A673 (cell line): ENCODE measurements at places on chromosomes 11 and 22. TPM values are rescaled to one million over a fixed set of nuclear protein-coding genes. Genes with fewer than 3 reads are reported as not detected.

GRCh38 chr11:57467508-57468157, 7.3 kb downstream of the RTN4RL2 start:
- no peaks in the 10 kb centered on the region for H3K27me3 ChIP-seq
- no peak overlapping the region for H3K4me3 ChIP-seq
- H3K27ac ChIP-seq: no peak overlapping the region
- no peak for DNase-seq

- H3K4me3 ChIP-seq: no peak overlapping the region
- no peaks in the 10 kb centered on the region for H3K36me3 ChIP-seq
- no peak overlapping the region for H3K27ac ChIP-seq
- no peaks in the 10 kb centered on the region for H3K27me3 ChIP-seq
These were observed 29.8 kb downstream of the JAM3 start for GRCh38 chr11:134098566-134099184.

GRCh38 chr11:119373921-119374631, 7.4 kb downstream of the USP2 start:
- H3K36me3 ChIP-seq: no peaks in the 10 kb centered on the region
- no peak overlapping the region for H3K4me3 ChIP-seq
- peaks cover 21% of the 10 kb centered on the region for H3K4me1 ChIP-seq
- H3K27ac ChIP-seq: no peak overlapping the region
- DNase-seq: peak; percentile 89

DNA sequence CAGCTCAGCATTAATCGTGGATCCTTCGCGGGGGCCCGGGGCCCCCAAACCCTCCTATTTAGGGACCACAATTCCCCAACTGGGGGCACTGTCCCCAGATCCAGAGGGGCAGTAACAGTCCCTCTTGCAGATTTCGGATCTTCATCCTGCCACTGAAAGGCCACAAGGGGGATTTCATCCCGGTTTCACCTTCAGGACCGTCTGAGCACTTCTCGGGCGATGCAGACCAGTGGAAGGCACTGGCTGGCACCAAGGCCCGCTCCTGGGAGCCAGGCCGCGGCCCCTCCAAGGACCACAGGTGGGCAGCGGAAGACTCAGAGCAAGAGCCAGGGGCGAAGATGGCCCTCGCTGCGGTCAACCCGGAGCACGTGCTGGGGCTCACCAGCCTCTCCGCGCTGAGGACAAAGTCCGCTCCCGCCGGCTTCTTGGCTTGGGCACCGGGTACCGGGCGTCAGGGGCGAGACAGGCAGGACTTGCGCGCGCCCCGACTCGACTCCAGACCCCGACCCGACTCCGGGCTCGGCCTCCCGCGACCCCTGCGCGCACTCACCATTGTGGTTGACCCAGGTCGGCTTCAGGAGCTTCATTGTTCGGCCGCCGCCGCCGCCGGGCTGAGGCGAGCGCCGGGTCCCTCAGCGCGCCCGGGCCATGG, 517 bp downstream of the HIRA start:
- DNase-seq: peak; percentile 23
- peaks cover 6% of the 10 kb centered on the region for H3K36me3 ChIP-seq
- no peaks in the 10 kb centered on the region for H3K4me1 ChIP-seq
- no peaks in the 10 kb centered on the region for H3K27me3 ChIP-seq
- peak overlapping the region; percentile 89 for H3K4me3 ChIP-seq

DNA sequence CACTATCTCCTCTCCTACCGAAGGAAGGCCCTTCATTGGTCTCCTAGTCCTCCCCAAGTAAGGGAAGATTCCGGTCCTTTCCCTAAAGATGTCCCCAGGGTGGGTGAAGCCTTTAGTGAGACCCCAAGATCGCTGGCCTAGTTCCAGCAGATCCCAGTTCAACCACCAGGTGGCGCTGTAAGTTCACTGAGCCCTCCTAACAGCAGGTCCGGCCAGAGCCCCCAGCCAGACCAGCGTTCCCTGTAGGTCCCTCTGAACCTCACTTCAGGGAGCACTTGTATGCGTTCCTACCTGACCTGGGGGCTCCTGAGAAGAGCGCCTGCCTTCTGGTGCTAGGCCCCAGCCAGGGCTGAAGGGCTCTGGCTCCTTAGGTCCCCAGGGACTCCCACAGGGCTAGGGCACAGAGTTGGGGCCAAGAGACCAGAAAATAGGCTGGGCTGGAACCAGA, 38.1 kb downstream of the LMO1 start:
- H3K4me1 ChIP-seq: no peaks in the 10 kb centered on the region
- peaks cover 7% of the 10 kb centered on the region for H3K27me3 ChIP-seq
- no peak overlapping the region for H3K4me3 ChIP-seq
- no peak overlapping the region for H3K27ac ChIP-seq

GRCh38 chr11:2205214-2205720, 33.7 kb upstream of the TH start:
- H3K27me3 ChIP-seq: no peaks in the 10 kb centered on the region
- no peak overlapping the region for H3K27ac ChIP-seq
- no peaks in the 10 kb centered on the region for H3K4me1 ChIP-seq
- DNase-seq: no peak

GRCh38 chr22:31829505-31829904, 75.7 kb downstream of the DEPDC5 start:
- no peaks in the 10 kb centered on the region for H3K27me3 ChIP-seq
- H3K4me1 ChIP-seq: no peaks in the 10 kb centered on the region
- no peaks in the 10 kb centered on the region for H3K36me3 ChIP-seq
- H3K27ac ChIP-seq: no peak overlapping the region
- no peak overlapping the region for H3K4me3 ChIP-seq

- no peaks in the 10 kb centered on the region for H3K36me3 ChIP-seq
- peak overlapping the region; percentile 62 for H3K27ac ChIP-seq
- H3K4me1 ChIP-seq: peaks cover 24% of the 10 kb centered on the region
- H3K27me3 ChIP-seq: no peaks in the 10 kb centered on the region
These were observed 3.6 kb downstream of the PLA2G6 start for GRCh38 chr22:38177926-38178604.

- H3K36me3 ChIP-seq: no peaks in the 10 kb centered on the region
- no peak overlapping the region for H3K4me3 ChIP-seq
- no peaks in the 10 kb centered on the region for H3K27me3 ChIP-seq
- DNase-seq: no peak
These were observed 56.3 kb upstream of the SOX6 start for GRCh38 chr11:16412525-16413172.

DNA sequence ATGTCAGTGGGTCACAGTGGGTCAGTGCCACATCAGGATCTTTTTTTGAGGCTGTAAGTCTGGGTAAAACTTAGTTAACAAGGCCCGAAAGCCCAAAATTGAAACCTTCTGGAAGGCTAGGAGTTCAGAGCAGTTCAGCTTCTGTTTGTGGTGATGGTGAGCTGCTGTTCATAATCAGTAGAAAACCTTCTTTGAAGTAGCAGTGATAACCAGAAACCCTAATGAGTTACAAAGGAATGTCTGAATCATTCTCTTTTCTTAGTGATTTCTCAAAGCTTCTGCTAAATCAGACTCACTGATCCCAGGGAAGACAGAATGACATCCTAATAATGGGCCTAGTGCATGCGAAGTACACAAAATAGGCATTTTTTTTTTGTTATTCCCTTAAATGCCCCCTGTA, 124.7 kb downstream of the PARVA start:
- H3K4me3 ChIP-seq: no peak overlapping the region
- no peaks in the 10 kb centered on the region for H3K36me3 ChIP-seq
- H3K27ac ChIP-seq: no peak overlapping the region
- no peak for DNase-seq

- no peaks in the 10 kb centered on the region for H3K36me3 ChIP-seq
- H3K27me3 ChIP-seq: no peaks in the 10 kb centered on the region
These were observed 58.6 kb upstream of the CCT8L2 start for GRCh38 chr22:16651217-16651616.

- no peak overlapping the region for H3K4me3 ChIP-seq
- H3K36me3 ChIP-seq: peaks cover 36% of the 10 kb centered on the region
- H3K27me3 ChIP-seq: no peaks in the 10 kb centered on the region
- H3K27ac ChIP-seq: no peak overlapping the region
- H3K4me1 ChIP-seq: no peaks in the 10 kb centered on the region
These were observed 12.8 kb downstream of the ATM start for GRCh38 chr11:108235633-108236032.

DNA sequence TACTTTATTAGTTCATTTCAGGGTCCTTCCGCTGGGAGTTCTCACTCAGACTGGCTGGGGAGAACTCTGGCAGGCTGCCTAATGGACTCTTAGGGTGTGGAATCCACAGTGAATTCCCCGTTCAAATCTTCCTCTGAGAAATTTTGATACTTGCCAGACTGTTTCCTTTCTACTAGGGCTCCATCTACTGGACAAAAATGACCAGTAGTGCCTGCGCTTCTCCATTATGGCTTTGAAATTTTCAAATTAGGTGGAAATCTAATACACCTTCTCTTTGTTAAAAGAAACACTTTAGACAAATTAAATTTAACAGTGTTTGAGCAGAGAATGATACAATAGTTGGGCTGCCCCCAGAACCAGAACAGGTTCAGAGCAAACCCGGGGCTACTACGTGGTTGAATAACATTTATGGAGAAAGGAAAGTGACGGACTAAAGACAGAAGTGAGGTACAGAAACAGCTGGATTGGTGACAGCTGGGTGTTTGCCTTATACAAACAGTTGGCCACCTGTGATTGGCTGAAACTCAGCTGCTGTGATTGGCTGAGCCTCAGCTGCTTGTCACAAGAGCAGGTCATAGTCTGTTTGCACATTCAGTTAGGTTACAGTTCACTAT, 52.9 kb upstream of the FDX1 start:
- peaks cover 38% of the 10 kb centered on the region for H3K36me3 ChIP-seq
- peak overlapping the region; percentile 83 for H3K27ac ChIP-seq
- peak overlapping the region; percentile 11 for H3K4me3 ChIP-seq
- H3K27me3 ChIP-seq: no peaks in the 10 kb centered on the region
- peaks cover 59% of the 10 kb centered on the region for H3K4me1 ChIP-seq
- peak; percentile 100 for DNase-seq

GRCh38 chr11:5288108-5288905, 13.4 kb downstream of the OR51B4 start:
- H3K4me1 ChIP-seq: no peaks in the 10 kb centered on the region
- no peak for DNase-seq
- H3K27ac ChIP-seq: no peak overlapping the region

DNA sequence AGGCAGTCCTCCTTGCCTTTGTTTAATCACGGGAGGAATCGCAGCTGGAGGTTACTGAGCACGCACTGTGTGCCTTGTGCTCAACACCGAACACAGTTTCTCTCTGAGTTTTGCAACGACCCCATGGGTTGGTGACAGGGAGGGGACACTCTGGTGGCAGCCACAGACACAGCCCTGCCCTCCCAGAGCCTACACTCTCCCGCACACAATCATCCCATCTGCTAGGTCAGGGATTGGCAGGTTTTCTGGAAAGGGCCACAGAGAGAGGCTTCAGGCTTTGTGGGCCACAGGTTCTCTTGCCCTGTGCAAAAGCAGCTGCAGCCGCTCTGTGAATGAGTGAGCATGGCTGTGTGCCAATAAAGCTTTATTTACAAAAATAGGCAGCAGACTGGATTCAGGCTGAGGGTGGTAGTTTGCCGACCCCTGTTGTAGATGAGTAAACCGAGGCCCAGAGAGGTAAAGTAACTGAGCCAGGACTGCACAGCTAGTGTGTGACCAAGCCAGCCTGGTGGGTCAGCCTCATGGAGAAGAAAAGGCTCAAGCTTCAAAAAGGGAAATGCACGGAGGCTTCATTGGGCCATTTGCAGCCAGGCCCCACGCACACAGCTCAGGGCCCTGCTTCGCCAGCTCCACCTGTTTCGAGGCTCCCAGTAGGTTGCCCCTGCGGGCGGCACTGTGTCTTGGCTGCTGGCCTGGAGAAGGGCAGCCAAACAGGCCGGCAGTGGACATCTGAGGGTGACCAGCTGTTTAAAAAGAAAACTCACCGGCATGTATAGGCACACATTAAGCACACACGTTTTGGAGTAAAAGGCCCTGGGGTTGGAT, 16.3 kb downstream of the LTO1 start:
- H3K27ac ChIP-seq: peak overlapping the region; percentile 49
- DNase-seq: peak; percentile 54
- H3K27me3 ChIP-seq: no peaks in the 10 kb centered on the region
- H3K36me3 ChIP-seq: peaks cover 10% of the 10 kb centered on the region
- H3K4me1 ChIP-seq: peaks cover 19% of the 10 kb centered on the region

DNA sequence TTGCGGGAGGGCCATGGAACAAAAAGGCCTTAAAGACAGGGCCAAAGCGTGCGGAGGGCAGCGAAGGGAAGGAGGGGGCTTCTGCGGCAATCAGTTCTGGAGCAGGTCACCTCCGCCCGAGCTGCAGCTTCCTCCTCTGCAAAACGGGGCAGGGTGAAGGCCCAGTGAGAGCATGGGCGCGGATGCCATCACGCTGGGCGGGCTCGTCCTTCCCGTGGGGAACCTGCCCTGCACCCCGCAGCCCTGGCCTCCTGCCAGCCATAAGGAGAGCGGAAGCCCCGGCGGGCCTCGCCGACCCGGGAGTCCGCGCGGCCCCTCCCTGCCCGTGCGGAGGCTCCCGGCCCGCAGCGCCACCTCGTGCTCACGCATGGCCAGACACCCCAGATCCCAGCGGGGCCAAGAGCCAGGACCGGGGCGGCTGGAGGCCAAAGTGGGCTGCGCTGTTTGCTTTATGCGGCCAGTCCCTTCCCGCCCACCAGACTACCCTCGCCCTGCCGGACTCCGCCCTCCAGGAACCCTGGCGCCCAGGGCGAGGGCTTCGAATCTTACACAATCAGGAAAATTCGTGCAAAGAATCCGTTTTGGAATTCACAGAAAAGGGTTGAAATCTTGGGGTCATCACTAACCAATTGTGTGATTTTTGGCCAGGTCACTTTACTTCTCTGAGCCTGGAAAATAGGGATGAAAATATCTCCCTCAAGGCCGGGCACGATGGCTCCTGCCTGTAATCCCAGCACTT, 16.1 kb downstream of the TSKU start:
- peak; percentile 84 for DNase-seq
- H3K27me3 ChIP-seq: no peaks in the 10 kb centered on the region
- H3K4me3 ChIP-seq: peak overlapping the region; percentile 23
- H3K27ac ChIP-seq: no peak overlapping the region

- no peaks in the 10 kb centered on the region for H3K4me1 ChIP-seq
- H3K27me3 ChIP-seq: no peaks in the 10 kb centered on the region
- no peak for DNase-seq
These were observed 310.9 kb upstream of the ANO3 start for GRCh38 chr11:26021017-26021416.

DNA sequence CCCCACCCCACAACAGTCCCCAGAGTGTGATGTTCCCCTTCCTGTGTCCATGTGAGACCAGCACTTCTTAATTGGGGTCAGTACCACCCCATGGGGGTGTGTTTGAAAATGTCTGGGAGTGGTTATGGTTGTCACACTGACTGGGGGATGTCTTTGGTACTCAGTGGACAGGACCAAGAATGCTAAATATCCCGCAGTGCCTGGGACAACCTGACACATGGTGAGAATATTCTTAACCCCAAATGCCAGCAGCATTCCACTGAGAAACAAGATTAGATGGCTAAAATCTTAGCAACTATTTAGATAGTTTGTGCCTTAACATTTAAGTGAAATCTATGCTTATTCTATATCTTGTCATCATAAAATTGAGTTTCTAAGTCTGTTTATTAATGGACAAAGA, 177.5 kb upstream of the ZBED5 start:
- no peak overlapping the region for H3K4me3 ChIP-seq
- no peaks in the 10 kb centered on the region for H3K4me1 ChIP-seq
- H3K27ac ChIP-seq: no peak overlapping the region
- H3K36me3 ChIP-seq: no peaks in the 10 kb centered on the region
- no peaks in the 10 kb centered on the region for H3K27me3 ChIP-seq
- no peak for DNase-seq

Gene TNRC6B
- total RNA-seq: 52.2 and 56.6 TPM in 2 replicates

Gene HTR3A
- not detected in 2 replicates for total RNA-seq

Gene MMP3
- 1.1 and 1.3 TPM in 2 replicates for total RNA-seq

Gene DEFB131B
- not detected in 2 replicates for total RNA-seq

Gene PAMR1
- 0.39 and 0.62 TPM in 2 replicates for total RNA-seq

Gene SEPTIN3
- total RNA-seq: 3.6 and 4.6 TPM in 2 replicates

Gene HEPN1
- total RNA-seq: not detected in 2 replicates

Gene POU2AF3
- 0.77 and 1.1 TPM in 2 replicates for total RNA-seq

Gene PAX6
- total RNA-seq: 22.4 and 33.9 TPM in 2 replicates

Gene INS
- not detected in 2 replicates for total RNA-seq
